Posterior cingulate gyrus (tissue), 11 donors: ENCODE measurements at places on chromosomes 4 and X.
A peak's percentile ranks its signal among the peaks of the same experiment; 100 is the strongest.

DNA sequence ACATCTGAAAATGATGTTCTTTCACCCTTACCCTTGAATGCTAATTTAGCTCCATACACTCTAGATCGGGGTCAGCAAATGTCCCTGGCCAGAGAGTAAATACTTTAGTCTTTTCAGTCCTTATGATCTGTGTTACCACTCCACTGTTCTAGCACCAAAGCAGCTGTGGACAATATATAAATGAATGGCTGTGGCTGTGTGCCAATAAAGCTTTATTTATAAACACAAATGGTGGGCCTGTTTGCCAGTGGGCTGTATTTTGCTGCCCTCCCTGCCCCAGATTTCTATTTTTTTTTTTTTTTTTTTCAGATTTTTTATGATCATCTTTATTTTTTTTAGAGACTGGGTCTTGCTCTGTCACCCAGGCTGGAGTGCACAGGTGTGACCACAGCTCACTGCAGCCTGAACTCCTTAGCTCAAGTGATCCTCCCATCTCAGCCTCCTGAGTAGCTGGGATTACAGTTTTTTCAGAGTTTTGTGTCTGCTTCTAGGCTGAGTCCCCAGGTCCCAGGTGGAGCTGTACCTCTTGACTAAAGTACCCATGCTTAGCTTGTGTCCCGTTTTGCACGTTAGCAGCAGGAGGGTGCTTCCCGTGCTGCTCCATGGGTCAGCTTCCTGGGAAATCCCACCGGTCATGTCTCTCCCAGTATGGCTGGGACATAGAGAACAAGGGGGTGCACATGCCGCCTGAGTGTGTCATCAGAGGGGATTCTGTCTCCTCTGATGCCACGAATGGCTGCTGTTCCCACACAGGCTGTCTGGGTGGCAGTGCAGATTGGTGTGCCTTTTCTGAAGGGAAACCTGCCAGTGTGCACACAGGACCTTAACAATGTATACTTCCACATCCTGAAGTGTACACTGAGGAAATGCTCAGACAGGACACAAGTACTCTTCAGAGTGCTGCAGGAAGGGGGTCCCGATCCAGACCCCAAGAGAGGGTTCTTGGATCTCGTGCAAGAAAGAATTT lies 16.0 kb upstream of the GRPEL1 start:
- no peak for DNase-seq

GRCh38 chr4:7183780-7184460 lies 8.4 kb upstream of the SORCS2 start:
- no peak for DNase-seq

DNA sequence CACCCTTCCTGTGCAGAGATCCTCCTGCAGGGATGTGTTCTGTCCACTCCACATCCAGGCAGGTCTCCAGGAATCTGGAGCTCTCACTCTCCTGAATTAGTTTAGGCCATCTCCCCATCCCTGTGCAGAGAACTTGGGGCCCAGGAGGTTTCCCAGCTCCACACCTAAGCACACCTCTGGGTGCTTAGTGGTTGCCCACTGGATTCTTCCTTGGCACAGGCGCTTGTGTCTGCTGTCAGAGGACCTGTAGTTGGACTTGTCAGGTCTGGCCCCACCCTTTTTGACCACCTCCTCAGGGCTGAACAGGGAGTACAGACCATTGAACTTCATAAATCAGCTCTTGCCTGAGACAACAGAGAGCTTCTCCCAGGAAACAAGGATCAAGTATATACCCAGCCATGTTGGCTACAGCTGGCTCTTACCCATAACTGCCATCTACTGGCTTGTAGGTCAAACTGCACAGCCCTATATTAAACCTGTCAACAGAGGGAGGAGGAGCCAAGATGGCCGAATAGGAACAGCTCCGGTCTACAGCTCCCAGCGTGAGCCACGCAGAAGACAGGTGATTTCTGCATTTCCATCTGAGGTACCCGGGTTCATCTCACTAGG lies 275.5 kb downstream of the PPARGC1A start:
- DNase-seq = no peak

GRCh38 chrX:95919605-95920004 lies 765.0 kb upstream of the DIAPH2 start:
- no peak for DNase-seq

DNA sequence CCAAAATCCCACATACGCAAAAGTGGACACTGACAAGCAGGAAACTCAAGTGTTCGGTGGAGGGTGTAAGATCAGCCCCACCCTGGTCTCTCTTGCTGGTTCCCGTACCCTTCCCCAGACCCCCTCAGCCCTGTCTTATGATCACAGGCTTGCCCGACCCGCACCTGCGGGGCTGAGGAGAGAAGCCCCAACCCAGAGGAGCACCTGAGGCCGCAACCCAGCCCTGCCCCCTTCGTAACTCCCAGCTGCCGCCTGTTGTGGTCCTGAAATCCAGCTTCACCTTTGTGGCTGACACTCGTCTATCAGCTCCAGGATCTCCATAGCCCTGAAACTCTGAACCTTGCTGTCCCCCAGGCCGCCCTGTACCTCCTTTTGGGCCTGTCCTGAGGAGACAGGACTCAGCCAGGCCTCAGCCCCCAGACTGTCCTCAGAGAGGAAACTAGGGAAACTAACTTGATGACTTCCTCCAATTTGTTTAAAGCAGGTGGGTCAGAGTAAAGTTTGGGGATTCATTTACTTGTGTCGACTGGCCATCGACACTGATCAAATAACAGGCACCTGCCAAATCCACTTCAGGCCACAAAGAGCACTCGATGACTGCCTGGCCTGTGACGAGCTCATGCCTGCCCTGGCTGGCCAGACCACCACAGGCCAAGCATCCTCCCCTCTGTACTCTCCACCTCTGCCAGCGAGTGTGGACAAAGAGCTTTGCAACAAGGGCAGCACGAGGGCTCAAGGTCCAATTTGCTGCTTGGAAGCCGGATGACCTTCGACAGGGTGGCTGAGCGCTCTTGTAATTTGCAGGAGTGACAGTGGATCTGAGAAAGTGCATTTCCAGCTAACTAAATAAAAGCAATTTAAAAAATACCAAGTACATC lies 19.3 kb downstream of the DCTD start:
- no peak for DNase-seq

DNA sequence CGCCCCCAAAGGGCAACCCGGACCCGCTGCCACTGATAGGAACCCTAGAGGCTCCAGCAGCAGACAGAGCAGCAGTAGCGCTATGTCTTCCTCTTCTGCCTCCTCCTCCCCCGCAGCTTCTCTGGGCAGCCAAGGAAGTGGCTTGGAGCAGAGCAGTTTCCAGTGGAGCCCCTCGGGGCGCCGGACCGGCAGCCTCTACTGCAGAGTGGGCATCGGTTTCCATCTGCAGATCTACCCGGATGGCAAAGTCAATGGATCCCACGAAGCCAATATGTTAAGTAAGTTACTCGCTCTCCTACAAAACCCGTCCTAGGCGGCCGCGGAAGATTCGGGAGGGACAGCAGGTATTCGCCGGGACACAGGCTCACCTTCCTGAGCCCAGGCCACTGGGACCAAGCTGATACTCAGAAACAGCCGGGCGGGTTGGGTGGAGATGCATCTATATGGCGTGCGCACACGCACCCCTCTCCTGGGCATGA lies 477 bp downstream of the FGF5 start:
- peak; percentile 22 for DNase-seq

- no peak for DNase-seq
These were observed 46.0 kb upstream of the CLNK start for GRCh38 chr4:10730590-10730989.

- no peak for DNase-seq
These were observed 607.3 kb downstream of the ANKRD50 start for GRCh38 chr4:124105212-124105611.

DNA sequence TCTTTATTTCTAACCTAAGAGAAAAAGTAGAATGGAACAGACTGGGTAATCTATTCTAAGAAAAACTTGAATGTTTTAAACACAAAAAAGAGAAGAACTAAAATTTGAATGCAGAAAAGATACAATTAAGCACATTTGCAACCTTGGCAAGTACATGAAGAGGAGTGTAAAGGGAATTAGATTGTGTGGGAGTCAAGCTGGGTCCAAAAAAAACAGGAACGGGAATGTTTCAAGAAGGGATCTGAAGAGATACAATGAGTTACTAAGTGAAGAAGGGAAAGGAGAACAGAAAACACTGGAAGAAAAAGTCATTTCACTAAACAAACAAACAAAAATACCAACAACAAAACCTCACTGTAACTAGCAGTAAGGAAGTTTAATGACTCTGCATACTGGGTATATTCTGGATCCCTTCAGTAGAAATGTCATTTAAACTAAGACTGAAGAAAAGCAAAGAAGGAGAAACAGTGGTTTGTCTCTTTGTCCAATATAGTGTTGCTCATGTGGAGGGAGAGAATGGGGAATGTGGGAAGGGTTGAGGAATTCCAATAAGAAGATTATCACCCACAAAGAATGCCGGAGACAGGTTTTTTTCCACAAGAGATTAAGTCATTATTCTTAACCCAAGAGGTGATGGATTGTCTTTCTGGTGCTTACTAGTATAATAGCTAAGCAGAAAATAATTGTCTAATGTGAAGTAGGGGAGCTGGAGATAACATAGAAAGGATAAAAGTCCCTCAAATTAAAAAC lies 50.4 kb upstream of the PTPN13 start:
- no peak for DNase-seq

- DNase-seq = no peak
These were observed 15.7 kb upstream of the MAGEA10 start for GRCh38 chrX:152154050-152154449.

GRCh38 chr4:53730031-53730805 lies 138.9 kb upstream of the LNX1 start:
- no peak for DNase-seq

GRCh38 chrX:15158736-15159406 lies 111.0 kb downstream of the ASB9 start:
- no peak for DNase-seq

DNA sequence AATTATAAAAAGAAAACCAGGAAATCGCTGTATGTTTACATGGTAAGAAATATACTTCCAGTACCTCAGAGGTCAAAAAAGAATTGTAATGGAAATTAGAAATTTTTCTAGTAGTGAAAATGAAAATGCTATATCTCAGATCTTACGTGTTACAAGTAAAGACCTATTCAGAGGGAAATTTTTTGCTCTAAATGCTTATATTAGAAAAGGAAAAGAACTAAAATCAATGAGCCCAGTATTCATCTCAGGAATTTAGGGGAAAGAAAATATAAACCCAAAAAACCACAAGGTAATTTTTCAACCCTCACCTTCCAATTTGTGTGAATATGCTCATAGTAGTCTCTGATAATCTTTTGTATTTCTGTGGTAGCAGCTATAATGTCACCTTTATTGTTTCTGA lies 145.6 kb downstream of the RAP1GDS1 start:
- no peak for DNase-seq

DNA sequence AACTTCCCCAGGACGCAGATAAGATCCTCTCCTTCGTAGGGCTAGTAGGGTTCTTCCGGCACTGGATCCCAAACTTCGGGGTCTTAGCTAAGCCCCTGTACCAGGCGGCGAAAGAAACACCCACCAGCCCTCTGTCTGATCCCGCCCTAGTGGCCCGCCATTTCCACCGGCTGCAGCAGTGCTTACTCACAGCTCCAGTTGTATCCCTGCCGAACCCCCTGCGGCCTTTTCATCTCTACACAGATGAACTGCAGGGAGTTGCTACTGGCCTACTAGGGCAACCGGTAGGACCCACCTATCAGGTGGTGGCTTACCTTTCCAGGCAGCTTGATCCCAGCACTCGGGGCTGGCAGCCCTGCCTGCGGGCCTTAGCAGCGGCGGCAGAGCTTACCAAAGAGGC lies 961.2 kb downstream of the RPA4 start:
- DNase-seq = no peak

DNA sequence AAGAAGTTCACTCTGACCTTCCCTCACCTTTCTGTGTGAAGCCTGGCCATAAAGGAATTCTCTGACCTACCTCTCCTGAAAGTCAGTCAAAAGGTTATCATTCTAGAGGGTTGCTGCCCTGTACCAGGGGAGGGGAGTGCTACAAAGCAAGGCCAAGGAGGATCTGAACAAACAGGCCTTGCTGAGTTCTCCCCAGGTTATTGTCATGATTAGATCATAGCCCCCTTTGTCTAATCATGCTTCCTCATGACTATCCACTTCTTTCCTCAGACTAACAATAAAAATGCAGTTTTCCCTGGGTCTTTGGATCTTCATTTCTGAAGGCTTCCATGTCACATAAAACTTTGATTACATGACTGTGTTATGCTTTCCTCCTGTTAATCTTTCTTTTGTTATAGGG lies 472.0 kb downstream of the IQCM start:
- DNase-seq = no peak

DNA sequence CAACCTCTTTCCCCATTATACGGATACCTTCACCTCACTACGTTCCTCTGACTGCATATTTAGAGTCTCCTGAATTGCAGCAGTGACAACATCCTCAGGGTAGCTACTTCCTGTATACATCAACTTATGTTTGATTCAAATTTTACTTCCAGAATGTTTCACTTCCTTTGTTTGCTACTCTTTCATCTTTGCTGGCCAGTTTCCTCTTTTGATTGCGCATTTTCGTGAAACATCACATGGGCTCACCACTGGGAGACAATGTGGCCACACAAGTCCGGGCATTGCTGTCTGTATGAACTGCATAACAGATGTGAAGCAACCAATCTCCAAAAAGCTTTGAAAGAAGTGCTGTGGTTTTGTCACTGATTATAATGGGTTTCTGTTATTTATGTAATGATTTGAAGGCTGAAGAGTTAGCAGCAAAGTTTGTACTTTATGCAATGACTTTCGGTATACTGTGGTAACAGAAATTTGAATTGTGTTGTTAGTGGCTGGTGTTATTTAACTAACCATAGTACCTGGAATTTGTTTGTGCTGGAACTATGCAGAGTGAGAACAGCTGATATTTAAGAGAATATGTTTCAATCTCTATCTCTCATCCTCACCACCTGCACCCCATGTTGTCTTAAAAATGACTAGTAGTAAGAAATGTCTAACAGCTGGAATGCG lies 7.4 kb downstream of the SNCA start:
- DNase-seq = peak; percentile 45

DNA sequence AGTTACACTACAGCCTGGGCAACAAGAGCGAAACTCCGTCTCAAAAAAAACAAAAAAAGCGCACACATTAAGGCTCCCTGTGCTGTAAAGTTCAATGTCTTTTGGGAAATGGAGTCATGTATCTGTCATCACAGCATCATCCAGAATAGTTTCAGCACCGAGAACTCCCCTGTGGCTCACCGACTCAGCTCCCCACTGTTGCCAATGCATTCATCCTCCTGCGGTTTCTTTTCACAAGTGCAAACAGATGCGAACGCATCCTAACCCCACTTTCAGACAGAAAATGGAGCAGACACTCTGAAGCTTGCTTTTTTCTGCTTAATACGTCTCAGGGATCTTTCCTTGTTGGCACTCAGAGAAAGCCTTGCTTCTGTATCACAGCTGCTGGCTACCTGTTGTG lies 13.8 kb upstream of the SH3TC1 start:
- DNase-seq = no peak

GRCh38 chrX:115573185-115573584 lies 12.2 kb downstream of the PLS3 start:
- no peak for DNase-seq

- DNase-seq = no peak
These were observed 449.6 kb upstream of the FAM241A start for GRCh38 chr4:111695677-111696076.

GRCh38 chr4:27288496-27288895 lies 427.9 kb downstream of the STIM2 start:
- no peak for DNase-seq
